ENCODE measurements at places on chromosomes 1 and 21.
A peak's percentile ranks its signal among the peaks of the same experiment; 100 is the strongest.

DNA sequence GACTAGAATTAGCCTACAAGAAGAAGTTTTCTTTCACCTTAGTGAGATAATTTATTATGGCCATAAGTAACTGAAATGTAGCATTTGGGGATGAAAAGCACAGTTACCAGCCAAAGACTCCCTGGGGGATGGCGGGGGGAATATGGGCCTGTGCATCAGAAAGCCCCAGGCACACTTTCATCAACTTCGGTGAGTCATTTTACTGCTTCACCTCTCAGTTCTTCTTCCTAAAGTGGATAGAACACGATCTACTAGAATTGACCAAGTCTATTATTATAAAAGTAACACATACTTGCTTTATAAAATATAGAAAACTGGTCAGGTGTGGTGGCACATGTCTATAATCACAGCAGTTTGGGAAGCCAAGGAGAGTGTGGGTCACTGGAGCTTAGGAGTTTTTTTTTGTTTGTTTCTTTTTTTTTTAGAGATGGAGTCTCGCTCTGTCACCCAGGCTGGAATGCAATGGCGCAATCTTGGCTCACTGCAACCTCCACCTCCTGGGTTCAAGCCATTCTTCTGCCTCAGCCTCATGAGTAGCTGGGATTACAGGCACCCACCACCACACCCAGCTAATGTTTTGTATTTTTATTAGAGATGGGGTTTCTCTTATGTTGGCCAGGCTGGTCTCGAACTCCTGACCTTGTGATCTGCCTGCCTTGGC is 141.8 kb downstream of the ZZZ3 start:
- DNase-seq, result no peak

DNA sequence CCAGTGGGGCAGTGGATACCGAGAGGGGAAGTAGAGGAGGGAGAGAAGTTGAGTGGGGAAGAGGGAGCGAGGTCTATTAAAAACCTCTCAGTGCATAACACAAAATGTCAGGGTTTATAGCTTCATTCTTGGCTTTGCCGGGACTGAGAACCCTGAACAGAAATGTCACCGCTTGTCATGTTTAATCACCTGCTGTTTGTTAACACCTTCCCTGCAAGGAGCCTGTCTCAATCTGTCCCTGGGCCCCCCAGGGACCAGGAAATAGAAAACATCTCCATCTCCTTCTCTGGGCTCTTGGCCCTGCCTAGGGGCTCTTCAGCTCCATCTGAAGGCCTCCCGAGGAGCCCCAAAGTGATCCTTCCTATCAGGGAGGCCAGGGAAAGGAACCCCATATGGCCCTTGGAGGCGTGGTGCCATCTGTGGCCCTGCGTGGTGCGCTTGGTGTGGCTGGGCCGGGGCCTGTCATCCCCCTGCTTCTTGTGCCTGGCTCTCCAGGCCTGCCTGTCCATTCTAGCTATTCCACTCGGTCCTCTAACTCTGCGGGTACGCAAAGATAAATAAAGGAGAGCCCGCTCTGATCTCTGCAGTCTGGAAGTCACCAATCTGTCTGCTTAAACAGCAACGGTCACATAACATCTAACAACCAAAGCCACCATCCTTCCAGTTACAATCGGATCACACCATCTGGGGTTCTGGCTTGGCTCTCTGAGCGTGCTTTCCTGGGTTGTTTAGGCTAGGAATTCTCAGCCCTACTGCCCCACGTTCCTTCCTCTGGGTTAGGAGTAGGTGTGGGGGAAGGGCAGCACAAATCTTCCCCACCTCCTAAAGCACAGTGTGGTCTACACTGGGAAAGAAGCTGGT is 113.8 kb downstream of the CASZ1 start:
- DNase-seq, result no peak

GRCh38 chr1:26993237-26994019 is at the start of gene TRNP1:
Gene TRNP1 (plus strand): TSS chr1:26993692. CDS start chr1:26993787, 95 bp downstream.
- peak; percentile 85 for DNase-seq

- no peak for DNase-seq
Observed at GRCh38 chr1:93661829-93662474, 19.7 kb downstream of the BCAR3 start.

- no peak for DNase-seq
Observed at GRCh38 chr1:53295726-53296116, 32.1 kb downstream of the LRP8 start.

Measured in right hindlimb (tissue), 1 donor.